ENCODE measurements at places on chromosomes 12 and 14.
A peak's percentile ranks its signal among the peaks of the same experiment; 100 is the strongest.

- no peak for DNase-seq
Observed at GRCh38 chr12:96186607-96187301, 7.4 kb upstream of the ELK3 start.

DNA sequence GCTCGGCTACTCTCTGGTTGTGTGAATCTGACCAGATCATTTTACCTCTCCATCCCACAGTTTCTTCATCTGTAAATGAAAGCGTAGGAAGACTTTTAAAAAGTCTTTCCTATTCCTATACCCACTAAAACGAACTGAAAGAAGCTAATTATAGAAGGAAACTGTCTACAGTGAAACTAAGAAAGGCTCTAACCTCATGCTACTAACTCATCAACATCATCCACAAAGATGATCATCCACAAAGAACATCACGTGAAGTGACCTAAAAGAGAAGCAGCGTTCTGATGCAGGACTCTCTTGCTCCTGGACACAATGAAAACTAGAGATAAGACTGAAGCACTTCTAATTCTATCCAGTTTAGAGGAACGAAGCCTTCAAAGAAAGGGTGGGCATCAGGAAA lies 58.5 kb upstream of the OSBPL8 start:
- DNase-seq = no peak

DNA sequence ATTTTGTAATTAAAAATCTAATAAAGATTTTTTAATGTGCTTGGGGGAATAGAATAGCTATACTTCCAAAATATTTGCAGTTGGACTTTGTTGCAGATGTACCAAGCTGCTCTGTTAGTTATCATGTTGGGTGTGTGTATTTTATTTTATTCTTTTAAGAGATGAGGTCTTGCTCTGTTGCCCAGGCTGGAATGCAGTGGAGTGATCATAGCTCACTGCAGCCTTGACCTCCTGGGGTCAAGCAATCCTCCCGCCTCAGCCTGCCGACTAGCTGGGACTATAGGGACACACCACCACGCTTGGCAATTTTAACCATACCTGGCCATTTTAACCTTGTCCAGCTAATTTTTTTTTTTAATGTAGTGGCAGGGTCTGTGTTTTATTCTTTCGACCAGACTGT lies 54.7 kb upstream of the MAP1LC3B2 start:
- no peak for DNase-seq

GRCh38 chr12:3753544-3754284 lies 805 bp upstream of the CRACR2A start:
- peak; percentile 17 for DNase-seq

DNA sequence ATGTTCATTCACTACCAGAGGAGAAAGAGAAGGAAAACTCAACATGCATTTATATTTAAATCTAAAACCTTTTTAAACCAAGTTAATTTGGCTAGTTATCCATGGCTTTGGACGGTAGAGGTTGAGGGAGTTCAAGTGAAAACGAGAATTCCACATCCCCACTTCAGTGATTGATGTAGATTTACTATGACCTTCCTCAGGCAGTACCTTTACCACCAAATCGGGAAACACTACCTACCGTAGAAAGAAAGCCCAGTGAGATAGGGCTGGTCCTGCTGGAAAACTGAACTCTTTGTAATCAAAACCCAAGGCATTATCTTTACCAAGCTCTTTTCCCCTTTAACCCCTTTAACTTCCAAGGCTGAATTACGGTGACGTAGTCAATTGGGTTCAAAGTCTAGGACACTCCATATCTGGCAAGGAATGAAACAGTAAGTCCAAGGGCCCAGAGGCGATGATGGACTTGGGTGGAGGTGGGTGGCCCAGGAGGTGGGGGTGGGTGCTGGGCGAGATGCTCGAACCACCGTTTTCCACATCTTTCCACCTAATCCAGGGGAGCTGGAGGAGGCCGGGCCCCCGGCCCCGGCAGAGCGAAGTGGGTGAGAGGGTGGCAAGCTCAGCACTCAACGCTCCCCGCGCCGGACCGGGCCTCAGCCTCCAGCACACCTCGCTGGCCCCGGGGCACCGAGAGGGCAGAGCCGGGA lies 618 bp downstream of the SEC23A start:
- DNase-seq = peak; percentile 8

- DNase-seq = no peak
Observed at GRCh38 chr12:104163631-104164030, 25.6 kb upstream of the NFYB start.

DNA sequence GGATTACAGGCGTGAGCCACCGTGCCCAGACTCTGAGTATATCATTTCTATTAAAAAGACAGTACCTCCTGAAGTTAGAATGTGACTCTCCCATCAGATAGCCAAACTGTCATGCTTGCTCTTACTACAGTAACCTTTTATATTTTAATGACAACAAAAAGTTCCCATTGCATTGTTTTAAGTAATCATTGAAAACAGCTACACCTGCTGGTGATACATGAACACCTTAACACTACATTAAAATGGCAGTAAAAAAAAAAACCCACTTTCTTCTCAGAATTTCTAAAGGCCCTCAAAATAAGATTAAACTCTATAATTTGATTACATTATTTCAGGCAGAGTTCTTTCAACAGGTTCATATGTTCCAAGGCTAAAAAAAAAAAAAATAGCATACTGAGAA lies 76.7 kb downstream of the SH2B3 start:
- DNase-seq = no peak

GRCh38 chr12:51406290-51406689 lies 15.1 kb upstream of the GALNT6 start:
- DNase-seq = no peak

DNA sequence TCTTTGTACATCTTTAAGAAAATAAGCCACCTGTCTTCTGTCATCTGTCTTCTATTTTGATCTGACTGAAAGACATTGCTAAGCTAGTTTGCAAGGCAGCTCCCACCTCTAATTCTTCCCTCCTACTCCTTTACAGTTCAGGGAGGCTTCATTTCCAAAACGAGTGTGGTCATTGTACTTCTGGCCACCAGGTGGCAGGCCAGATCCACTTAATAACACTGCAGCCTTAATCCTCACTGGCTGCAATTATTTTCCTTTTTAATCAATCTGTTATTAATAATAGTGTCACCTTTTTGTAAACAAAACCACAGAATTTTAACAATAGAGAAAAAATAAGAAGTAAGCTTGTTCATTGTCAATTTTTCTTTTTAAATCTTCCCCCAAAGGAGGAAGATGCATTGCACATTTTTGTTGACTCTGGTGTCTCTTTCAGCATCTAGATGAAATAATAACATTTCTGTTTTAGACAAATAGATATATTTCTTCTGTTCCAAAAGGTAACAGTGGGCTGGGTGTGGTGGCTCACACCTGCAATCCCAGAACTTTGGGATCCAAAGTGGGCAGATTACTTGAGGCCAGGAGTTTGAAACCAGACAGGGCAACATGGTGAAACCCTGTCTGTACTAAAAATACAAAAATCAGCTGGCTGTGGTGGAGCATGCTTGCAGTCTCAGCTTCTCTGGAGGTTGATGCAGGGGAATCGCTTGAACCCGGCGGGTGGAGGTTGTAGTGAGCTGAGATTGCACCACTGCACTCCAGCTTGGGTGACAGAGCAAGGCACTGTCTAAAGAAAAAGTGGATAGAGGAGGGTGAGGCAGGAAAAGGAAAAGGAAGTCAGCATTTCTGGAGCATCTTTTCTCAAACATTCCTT lies 23.3 kb downstream of the GABARAPL1 start:
- peak; percentile 58 for DNase-seq

DNA sequence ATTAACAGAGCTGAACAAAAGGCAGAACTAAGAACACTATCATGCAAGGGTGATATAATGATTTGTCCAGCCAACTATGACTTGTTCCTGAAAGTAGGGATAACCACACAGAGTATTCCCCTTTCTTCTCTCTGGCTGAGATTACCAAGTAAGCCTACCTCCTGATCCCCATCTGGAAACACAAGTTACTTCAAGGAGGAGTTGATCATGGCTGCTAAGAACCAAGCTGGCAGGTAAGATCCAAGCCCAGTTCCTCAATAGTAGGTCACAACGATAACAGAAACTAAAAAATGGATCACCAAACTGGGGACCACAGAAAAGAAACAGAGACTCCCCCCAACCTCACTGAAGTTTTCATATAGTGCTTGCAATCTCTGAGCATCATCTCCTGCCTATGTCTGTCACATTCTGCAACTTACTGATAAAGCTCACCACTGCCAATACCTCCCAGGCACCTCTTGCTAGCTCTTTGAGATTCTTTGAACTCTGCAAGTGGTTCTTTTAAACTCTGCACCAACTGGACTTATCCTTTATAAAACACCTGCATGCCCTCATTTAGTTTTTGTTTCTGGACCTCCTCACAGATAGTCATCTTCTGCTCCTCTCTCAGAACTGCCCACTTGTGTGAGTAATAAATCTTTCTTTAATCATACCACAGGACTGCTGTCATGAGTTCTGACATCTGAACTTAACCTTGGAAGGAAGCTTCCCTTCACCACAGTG lies 76.6 kb downstream of the LRP6 start:
- no peak for DNase-seq

DNA sequence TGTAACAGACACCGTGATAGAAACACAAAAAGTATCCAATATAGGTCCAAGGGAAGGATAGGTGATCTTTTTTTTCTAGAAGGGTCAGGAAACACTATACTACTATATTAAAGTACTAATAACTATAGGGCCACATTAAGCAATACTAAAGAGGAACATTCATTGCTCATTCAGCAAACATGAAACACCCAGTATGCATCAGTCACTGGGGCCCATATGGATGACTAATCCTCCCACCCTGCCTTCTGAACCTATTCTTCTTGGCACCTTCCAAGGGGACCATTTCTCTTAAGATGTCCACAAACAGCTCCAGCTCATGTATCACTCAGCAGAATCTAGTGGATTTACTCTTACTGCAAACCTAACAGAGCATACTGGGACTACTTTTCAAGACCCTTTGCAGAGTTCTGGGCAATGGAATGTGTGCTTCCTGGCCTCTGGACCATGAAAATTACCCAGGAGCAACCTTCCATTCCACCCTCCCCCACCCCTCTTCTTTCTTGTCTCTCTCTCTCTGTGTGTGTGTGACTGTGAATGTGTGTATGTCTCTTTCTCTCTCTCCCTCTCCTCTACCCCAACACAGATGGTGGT lies 187.9 kb downstream of the EPS8 start:
- DNase-seq = no peak

GRCh38 chr14:22131749-22132476 lies 457.1 kb downstream of the DAD1 start:
- peak; percentile 47 for DNase-seq

DNA sequence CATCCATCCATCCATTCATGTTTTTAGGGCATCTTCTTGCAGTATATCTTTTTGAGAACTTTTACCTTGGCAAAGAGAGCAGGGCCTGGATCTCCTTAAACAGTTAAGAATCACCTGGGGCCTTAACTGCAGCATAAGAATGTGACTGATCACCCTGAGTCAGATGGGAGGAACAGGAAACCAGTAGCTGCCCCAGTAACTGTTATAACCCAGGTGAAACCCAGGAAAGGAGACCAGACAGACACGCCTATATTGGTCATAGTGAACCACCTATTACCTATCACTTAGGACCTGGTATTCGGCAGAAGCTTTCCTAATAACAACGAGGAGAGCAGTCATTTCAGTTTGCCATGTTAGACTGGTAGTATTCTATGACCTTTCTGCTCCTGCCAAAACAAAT lies 43.4 kb upstream of the NR2C1 start:
- no peak for DNase-seq

GRCh38 chr12:111363578-111363977 lies 5.3 kb downstream of the PHETA1 start:
- no peak for DNase-seq

GRCh38 chr12:24854017-24854416 lies 94.9 kb downstream of the BCAT1 start:
- DNase-seq = no peak

DNA sequence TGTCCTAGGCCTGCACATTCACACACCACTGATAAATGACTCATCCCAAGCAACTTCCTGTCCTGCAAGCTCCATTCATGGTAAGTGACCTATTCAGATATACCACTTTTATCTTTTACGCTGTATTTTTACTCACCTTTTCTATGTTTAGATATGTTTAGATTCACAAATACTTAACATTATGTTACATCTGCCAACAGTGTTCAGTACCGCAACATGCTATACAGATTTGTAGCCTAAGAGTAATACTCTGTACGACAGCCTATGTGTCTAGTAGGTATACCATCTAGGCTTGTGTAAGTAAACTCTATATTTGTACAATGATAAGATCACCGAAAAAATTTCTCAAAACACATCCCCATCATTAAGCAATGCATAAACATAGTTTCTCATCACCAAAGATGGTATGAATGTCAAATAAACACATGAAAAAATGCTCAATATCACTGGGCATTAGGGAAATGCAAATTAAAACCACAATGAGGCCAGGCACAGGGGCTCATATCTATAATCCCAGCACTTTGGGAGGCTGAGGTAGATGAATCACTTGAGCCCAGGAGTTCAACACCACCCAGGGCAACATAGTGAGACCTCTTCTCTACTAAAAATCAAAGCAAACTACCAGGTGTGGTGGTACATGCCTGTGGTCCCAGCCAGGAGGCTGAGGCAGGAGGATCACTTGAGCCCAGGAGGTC lies 20.7 kb downstream of the ATXN2 start:
- DNase-seq = no peak

GRCh38 chr12:115017346-115017745 lies 333.4 kb upstream of the TBX3 start:
- no peak for DNase-seq

- no peak for DNase-seq
Observed at GRCh38 chr12:46219132-46219876, 49.5 kb downstream of the SLC38A1 start.

GRCh38 chr14:102374264-102374663 lies 11.5 kb downstream of the TECPR2 start:
- no peak for DNase-seq

- no peak for DNase-seq
Observed at GRCh38 chr12:71041476-71041875, 116.3 kb downstream of the TSPAN8 start.

DNA sequence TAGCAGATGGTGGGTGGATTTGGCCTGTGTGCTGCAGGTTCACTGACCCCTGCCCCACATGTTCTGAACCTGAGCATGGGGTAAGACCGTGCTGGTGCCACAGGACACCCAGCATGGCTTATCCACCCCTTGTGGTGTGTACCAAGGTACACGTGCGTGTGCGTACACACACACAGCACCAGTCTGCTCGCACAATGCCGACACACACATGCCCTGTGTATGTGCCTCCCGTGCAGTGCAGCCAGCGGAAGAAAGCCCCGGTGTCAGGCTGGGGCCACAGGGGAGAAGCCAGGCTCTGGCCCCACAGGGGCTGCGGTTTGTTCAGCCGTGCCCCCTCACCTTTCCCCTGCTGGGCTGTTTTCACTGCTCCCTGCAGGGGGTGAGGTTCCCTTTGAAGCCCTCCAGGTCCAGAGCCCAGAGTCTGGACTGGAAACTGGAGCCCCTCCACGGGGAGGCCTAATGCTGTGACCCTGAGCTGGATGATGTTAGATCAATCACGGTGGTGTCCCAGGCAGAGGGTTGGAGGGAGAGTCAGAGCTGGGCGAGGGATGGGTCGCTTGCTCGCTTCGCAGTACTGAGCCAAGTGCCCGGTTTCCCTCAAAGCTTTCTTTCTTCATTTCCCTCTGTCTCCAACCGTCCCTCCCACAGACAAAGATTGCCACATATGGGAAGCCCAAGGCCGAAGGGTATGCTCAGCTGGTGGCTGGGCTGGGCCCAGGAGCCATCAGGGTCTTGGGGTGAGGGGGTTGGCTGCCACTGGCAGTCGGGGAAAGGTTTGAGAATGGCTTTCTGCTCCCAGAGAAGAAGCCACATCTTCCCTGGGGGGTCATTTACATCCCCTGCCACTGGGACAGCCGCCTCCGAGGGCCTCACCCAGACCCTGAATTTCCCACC lies 6.2 kb downstream of the DTX1 start:
- no peak for DNase-seq

GRCh38 chr12:42235426-42235825 lies 2.6 kb downstream of the YAF2 start:
- no peak for DNase-seq
